ENCODE measurements at places on chromosomes 16 and 17. TPM values are rescaled to one million over a fixed set of nuclear protein-coding genes. Genes with fewer than 3 reads are reported as not detected.

OTOP3 gene
- total RNA-seq, result not detected

FAM20A gene
- total RNA-seq, result not detected

DNA sequence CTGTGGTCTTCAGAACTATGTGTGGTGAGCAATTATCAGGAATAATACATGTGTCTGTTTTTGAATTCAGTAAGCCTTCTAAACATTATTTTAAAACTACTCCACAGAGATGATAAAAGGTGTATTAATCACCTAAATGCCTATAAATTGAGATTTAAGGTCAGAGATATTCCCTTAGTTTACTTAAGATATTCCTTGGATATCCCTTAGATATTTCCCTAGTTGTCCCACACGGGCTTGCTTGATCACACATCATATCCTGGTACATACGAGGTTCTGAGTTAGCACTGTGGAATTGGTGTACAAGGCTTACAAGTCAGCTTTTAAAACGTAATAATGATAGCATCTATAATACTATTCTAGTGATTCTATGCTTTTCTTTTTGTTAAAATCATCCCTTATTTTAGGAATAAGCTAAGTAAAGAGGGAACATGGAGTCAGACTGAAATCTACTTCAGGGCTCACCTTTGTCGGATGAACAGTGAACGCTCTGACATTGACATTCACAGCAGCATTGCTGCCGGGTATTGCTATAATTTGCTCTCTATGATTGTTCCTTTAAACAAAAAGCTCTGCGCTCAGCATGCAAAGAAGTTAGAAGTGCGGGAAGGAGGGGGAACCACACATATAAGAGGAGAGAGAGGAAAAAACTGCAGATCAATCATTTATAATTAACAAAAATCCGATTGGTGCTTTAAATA lies 136.5 kb downstream of the SKAP1 start:
- H3K27me3 ChIP-seq, result no peaks in the 10 kb centered on the region
- no peaks in the 10 kb centered on the region for H3K36me3 ChIP-seq
- H3K27ac ChIP-seq, result no peak overlapping the region
- peaks cover 13% of the 10 kb centered on the region for H3K4me1 ChIP-seq

DNA sequence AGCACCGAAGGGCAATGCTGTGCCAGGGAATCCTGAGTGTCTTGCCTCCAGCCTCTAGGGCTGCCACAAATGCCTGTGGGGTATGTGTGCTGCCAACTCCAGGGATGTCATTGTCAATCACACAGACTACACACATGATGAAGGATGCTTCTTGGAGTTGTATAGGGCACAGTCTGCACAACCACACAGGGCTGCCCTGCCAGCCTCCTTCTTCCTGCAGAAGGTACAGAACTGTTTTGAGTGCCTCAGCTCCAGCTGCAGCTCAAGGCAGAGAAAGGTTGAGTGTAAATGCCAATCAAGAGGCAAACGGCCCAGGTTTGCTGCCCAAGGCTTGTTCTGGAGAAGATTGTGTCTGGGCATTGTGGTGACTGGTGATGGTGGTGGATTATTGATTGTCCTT lies 15.6 kb downstream of the SCNN1B start:
- no peak for DNase-seq
- H3K27ac ChIP-seq, result no peak overlapping the region
- H3K4me1 ChIP-seq, result no peaks in the 10 kb centered on the region
- H3K4me3 ChIP-seq, result no peak overlapping the region

- H3K27ac ChIP-seq, result no peak overlapping the region
- no peaks in the 10 kb centered on the region for H3K4me1 ChIP-seq
- H3K4me3 ChIP-seq, result no peak overlapping the region
- peaks cover 6% of the 10 kb centered on the region for H3K27me3 ChIP-seq
- DNase-seq, result no peak
Measured at GRCh38 chr17:44541884-44542581, 15.3 kb upstream of the FZD2 start.

DNA sequence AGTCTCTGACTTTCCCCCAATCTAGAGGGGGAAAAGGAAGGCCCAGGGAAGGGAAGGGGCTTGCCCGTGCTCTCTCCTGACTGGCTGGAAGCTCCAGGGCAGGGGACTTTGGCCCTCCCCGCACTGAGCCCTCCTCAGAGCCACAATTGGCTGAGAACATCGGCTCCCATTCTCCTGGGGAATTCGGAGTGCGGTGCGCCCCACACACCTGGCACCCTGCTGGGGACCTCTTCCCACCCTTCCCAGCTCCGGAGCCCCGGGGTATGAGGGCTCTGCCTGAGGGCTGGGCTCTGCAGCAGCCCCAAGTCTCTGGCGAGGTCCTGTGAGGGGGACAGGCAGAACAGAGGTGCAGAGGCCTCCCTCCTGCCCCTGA lies 36.0 kb downstream of the PIMREG start:
- H3K4me1 ChIP-seq, result no peaks in the 10 kb centered on the region
- H3K27me3 ChIP-seq, result no peaks in the 10 kb centered on the region
- H3K27ac ChIP-seq, result no peak overlapping the region

DNA sequence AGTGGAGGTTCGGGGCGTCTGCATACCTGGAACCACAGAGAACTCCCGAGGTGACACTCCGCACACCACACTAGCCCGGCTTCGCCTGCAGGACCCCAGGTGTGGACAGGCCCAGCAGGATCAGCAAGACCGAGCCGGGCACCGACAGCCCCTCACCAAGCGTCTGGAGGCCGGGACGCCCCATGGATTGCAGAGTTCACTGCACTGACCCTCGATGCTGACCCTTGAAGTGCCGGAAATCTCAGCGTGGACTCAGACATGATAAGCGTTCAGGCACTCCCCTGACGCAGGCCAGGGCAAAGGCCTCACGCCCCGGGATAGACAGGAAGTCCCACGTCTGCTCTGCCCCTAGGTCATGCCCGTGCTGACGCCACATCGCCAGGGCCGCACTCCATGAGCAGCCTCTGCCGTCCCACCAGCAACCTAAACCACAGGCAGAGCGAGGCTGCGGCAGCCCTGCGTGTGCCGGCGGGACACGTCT lies 26.0 kb downstream of the ACSF3 start:
- H3K4me1 ChIP-seq, result peaks cover 80% of the 10 kb centered on the region
- no peak overlapping the region for H3K4me3 ChIP-seq
- peaks cover 53% of the 10 kb centered on the region for H3K36me3 ChIP-seq
- DNase-seq, result no peak
- no peaks in the 10 kb centered on the region for H3K27me3 ChIP-seq

GRCh38 chr17:19883537-19884215 lies 15.9 kb upstream of the ULK2 start:
- peaks cover 10% of the 10 kb centered on the region for H3K4me1 ChIP-seq
- H3K27ac ChIP-seq, result no peak overlapping the region

DNA sequence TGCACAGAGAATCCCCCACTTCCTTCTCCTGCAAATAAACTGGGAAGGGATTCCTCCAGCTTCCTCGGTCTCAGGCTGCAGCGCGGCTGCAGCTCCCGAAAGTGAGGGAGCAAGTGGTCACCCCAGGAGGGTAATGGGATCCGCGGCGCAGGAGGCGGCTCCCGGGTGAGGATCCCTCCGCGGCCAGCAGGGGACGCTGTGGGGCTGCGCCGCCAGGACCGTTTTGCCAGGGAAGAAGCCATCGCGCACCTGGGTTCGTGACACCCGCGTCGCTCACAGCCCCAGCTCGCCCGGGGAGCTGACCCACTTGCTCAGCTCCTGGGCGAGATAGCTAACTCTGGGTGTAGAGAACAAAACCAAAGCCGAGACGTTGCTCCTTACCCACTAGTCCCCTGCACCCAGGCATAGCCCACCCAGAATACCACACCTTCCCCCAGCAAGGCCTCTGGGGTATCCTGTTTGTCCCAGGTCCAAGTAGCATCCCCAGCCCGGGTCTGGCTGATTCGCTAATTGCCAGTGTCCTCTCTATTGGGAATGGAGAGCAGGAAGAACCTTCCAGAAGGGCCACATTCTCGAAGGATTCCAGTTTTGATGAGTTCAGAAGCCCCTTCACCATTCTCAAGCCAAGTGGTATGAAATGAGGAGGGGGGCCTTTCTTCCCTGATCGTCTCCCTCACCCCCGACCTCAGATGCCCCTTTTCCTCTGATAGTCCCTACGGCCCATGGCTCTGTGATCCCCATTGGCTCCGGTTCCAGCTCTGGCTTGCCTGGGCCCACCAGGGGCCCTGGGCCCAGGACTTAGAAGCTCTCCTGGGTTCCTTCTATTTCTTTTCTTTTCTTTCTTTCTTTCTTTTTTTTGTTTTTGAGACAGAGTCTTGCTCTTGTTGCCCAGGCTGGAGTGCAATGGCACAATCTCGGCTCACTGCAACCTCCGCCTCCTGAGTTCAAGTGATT lies 14.1 kb downstream of the CYGB start:
- H3K36me3 ChIP-seq, result no peaks in the 10 kb centered on the region
- H3K4me1 ChIP-seq, result peaks cover 35% of the 10 kb centered on the region
- H3K4me3 ChIP-seq, result no peak overlapping the region
- H3K27ac ChIP-seq, result no peak overlapping the region
- H3K27me3 ChIP-seq, result no peaks in the 10 kb centered on the region

All from CD4-positive, alpha-beta T cell (primary cell).